ENCODE measurements at places on chromosomes 1 and 21.

DNA sequence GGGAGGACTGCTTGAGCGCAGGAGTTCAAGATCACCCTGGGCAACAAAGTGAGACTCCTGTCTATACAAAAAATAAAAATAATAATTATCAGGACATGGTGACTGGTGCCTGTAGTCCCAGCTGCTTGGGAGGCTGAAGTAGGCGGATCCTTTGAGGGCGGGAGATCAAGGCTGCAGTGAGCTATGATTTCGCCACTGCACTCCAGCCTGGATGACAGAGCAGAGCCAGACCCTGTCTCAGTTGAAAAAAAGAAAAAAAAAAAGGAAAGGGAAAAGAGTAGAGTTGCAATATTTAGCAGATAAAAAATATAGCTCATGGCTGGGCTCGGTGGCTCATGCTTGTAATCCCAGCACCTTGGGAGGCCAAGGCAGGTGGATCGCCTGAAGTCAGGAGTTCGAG lies 3.3 kb upstream of the S1PR1 start:
- DNase-seq, result no peak

GRCh38 chr1:151060657-151061421 lies 642 bp downstream of the MLLT11 start:
- DNase-seq, result peak; percentile 55

GRCh38 chr1:171799166-171799565 lies 17.7 kb downstream of the METTL13 start:
- DNase-seq, result no peak

DNA sequence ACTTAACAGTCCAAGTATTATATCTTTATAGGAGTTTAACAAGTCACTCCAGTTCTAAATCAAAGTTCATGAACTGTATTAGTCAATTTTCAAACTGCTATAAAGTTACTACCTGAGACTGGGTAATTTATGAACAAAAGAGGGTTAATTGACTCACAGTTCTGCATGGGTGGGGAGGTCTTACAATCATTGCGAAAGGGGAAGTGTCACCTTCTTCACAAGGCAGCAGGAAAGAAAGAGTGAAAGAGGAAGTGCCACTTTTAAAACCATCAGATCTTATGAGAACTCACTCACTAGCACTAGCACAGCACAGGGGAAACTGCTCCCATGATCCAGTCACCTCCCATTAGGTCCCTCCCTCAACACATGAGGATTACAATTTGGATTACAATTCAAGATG lies 70.0 kb downstream of the CLCA4 start:
- no peak for DNase-seq

DNA sequence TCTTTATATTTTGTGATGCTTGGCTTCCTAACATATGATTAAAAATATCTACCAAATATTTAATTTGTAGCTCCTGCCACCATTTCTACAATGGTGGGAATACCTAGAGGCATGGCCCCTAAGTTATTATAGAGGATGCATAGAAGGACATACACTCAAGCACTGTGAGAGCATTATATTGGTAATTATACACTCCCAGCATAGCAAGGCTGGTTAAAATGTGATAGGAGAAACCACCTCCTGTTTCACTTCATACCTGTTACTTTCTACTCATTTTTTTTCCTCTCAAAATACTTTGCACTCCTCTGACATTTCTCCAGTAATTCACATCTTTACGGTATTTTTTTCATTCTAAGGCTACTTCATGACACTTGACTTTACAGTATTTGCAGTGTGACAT lies 92.9 kb downstream of the HS2ST1 start:
- DNase-seq, result no peak

DNA sequence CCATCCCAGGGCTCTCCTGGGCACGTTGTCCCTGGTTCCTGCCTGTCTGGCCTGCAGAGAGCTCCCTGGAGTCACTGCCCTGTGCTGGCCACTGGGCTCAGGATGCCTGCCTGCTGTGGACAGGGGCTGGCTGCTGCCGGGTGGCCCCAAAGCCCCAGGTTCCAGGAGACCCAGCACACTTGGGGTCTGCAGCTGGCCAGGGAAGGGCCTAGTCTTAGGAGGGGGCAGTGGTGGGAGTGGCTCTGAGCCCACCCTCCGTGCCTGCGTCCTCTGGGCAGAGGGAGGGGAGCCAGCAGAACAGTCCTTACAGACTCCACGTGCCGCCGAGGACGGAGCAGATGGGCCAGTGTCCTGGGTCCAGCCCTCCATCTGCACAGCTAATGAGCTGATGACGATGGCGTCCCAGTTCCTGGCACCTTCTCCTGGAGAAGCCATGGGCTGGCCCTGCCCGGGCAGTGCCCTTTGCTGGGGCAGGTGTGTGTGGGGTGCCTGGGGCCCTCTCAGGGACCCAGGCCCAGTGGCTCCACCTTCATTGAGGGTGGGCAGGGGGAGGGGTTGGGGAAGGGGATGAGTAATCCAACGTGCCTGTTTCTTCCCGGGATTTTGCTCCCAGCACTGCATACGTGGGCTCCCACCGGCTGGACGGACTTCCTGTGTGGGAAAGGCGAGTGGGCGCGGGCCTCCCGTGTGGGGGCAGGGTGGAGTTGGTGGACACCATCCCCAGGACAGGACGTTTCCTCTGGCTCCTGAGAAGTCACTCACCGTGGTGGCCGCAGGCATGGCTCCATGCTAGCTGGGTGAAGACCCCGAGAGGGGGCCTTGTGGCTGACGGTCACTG lies 6.8 kb upstream of the PLCH2 start:
- DNase-seq, result no peak

GRCh38 chr1:78500529-78500928 lies 9.8 kb downstream of the PTGFR start:
- DNase-seq, result no peak

DNA sequence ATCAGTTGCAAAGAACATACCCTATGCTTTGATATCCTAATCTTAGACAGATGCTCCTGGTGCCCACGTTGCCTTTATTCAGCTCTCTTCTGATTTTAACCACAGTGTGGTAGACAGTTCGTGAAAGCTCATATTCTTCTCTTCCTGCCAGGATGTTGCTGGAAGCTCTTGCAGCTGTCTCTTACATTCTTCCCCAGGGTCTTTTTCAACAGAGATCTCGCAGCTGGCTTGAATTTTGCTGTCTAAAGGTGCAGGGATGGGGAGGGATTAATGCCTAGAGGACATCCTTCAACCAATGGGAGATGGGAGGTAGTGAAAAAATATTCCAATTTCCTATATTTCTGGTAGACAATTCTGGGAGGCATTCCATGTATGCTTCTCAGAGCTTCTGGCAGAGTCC lies 150.0 kb upstream of the APP start:
- DNase-seq, result no peak

- DNase-seq, result peak; percentile 88
Observed at GRCh38 chr21:27423038-27423437, 456.1 kb upstream of the ADAMTS5 start.

- DNase-seq, result no peak
Observed at GRCh38 chr1:11641776-11642305, 12.4 kb downstream of the FBXO2 start.

- DNase-seq, result no peak
Observed at GRCh38 chr21:29991624-29992023, 51.8 kb upstream of the GRIK1 start.

- DNase-seq, result no peak
Observed at GRCh38 chr1:82044536-82044935, 243.8 kb downstream of the ADGRL2 start.

GRCh38 chr1:248850124-248850523 lies 8.8 kb downstream of the ZNF692 start:
- DNase-seq, result no peak

Measured in H4 (cell line).